Activated CD4-positive, alpha-beta memory T cell treated with anti-CD3 and anti-CD28 coated beads, Interleukin-2, amount 10 ng/mL, durations not matched to agents 7 days and 5 days (primary cell): ENCODE measurements at places on chromosomes 13 and 19.

DNA sequence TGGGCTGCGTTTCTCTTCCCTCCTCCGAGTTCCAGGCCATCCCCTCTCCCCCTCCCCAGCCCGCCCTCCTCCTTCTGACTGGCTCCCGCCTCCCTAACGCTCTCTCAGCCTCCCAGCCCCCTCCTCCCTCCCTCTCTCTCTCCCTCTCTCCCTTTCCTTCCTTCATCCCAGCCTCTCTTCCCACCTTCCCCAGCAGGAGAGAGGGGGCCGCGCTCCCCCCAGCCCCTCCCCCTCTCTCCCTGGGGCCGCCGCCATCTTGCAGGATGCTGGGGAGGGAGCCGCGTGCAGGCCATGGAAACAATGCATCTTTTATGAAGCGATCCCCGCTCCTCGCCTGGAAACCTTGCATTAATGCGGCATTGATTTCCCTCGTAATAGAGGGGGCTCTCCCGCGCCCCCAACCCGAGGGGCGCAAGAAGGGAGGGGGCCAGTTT lies 42.6 kb upstream of the ADGRL1 start:
- DNase-seq: peak; percentile 39

DNA sequence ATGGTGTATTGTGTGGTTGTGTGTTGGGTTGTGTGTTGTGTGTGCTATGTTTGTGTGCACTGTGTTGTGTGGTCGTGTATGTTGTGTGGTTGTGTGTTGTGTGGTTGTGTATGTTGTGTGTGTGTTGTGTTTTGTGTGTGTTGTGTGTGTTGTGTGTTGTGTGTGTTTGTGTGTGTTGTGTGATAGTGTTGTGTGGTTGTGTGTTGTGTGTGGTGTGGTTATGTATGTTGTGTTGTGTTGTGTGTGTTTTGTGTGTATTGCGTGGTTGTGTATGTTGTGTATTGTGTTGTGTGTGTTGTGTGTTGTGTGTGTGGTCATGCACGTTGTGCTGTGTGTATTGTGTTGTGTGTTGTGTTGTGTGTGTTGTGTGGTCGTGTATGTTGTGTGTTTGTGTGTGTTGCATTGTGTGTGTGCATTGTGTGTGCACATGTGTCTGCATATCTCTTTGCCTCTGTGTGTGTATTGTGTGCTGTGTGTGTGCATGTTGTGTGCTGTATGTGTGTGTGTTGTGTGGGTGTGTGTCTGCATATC lies 2.9 kb downstream of the C3 start:
- no peak for DNase-seq

- no peak for DNase-seq
These were observed 3.9 kb upstream of the ADAMTS10 start for GRCh38 chr19:8614455-8614854.

GRCh38 chr13:49655906-49656305 lies 27.6 kb downstream of the ARL11 start:
- DNase-seq: no peak
